Effector memory CD4-positive, alpha-beta T cell (primary cell): ENCODE measurements at places on chromosomes 1 and 21.
A peak's percentile ranks its signal among the peaks of the same experiment; 100 is the strongest.

DNA sequence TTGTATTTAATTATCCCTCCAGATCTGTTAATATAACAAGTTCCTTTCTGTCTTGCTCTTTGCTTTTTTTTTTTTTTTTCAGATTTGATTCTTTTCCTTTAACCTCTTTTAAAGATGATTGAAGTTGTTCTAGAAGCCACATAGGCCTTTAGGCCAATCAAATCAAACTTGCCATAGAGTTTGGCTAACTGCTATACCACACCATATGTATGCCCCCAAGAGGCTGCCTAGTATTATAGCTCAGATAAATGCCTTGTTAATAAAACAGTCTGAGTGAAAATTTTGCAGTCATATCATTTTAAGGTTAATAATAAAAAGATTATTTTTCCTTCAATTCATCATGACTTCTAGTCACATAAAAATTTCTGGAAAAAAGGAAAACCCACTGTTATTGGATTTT lies 696.0 kb upstream of the CHRM3 start:
- no peak for DNase-seq

- no peak for DNase-seq
Observed at GRCh38 chr1:51960262-51960661, 30.2 kb downstream of the RAB3B start.

GRCh38 chr1:9069326-9070100 lies at the start of gene SLC2A5:
Gene SLC2A5 (minus strand): TSS chr1:9069635. CDS start chr1:9069536, 99 bp downstream.
- DNase-seq = no peak

DNA sequence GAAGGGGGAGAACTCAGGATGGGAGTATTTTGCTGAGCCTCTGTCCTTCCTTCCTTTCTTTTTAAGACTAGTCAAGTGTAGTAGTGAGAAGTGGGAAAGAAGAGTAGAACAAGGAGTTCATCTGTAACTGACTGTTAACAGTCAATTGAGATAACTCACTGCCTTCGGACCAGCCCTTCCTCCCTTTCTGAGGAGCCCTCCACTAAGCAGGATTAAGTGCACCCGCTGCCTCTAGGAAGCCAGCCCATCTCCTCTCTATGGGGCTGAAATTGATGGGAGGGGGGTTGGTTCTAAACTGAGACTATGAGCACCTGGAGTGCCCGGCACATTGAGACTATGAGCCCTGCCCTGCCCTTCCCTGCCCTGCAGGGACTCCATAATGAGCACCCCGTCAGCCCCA lies 72.7 kb upstream of the TINAGL1 start:
- DNase-seq = no peak

DNA sequence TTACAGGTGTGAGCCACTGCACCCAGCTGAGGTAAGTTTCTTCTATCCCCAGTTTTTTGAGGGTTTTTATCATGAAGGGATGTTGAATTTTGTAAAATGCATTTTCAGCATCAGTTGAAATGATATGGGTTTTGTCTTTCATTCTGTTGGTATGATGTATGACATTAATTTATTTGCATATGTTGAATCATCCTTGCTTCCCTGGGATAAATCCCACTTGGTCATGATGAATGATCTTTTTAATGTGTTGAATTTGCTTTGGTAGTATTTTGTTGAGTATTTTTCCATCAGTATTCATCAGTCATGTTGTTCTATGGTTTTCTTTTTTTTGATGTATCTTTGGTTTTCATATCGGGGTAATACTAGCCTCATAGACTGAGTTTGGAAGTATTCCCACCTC lies 141.0 kb downstream of the RPS6KC1 start:
- DNase-seq = no peak

DNA sequence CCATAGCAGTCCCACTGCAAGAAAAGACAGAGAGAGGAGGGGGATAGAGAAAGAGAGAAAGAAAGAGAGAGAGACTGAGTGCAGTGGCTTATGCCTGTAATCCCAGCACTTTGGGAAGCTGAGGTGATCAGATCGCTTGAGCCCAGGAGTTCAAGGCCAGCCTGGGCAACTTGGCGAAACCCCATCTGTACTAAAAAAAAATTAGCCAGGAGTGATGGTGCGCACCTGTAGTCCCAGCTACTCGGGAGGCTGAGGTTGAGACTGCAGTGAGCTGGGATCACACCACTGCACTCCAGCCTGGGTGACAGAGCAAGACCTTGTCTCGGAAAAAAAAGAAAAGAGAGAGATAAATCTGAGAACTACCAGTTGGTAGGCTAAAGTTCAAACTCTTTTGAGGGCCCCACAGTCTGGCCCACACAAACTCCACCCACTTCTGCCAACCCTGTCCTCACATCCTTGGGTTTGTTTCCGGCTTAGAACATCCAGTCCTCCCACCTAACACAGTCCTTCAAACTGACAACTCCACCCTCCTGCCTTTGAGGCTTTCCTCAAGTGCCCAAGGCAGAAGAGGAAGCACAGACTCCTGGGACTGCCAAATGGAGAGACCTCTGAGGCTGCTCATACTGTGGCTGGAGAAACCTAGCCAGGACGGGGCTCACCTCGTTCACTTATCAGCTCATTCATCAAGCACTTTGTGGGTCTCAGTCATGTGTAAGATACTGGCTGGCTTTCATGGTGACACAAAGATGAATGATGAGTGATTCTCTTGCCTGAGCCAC lies 20.1 kb downstream of the TFAP2E start:
- DNase-seq = no peak

- DNase-seq = no peak
Observed at GRCh38 chr1:67683766-67684525, 1.1 kb upstream of the GADD45A start.

GRCh38 chr1:226654046-226654667 lies 84.9 kb downstream of the ITPKB start:
- DNase-seq = no peak

DNA sequence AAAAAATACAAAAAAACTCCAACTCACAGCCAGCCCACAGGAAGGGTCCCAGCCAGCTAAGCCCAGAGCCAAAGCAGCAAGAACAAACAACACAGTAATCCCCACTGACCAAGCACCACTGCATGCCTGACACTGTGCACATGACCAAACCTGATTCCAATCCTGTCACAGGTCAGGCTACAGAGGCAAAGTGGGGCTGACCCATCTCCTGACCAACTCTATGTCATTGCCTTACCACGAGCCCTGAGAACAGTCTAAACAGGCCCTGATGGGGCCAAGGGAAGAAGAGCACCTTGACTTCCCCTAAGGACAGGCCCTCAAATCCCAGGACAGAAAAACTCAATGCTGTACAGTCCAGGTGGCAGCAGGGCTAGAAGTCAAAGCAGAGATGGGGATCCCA lies 2.4 kb downstream of the LSS start:
- no peak for DNase-seq

DNA sequence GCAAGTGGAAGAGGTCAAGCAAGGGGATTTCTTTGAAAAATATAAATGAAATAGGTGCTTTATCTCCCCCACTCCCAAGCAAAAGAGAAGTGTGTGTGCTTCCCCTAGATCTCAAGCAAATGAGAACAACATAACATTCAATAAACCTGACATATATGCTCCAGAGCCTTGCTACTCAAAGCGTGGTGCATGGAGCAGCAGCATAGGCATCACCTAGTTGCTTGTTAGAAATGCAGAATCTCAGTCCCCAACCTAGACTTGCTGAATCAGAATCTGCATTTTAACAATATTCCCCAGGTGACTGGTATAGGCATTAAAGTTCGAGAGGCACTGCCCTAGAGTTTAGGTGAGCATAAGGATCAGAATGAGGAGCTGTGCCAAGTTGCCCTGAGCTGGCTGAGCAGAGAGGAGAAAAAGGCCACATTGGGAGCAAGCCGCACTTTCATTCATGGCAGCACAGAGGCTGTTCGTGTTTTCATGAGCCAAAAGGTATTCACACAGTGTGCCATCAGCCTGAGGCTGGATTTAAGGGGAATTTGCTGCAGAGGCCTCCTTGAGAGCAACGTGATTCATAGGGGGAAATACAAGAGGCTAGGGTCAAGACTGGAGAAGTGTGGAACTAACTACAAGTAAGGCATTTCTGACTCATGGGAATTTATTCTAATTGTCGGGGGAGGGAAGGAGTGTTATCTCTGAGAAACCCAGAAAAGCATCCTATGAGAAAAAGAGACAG lies 14.3 kb upstream of the LPAR3 start:
- no peak for DNase-seq

DNA sequence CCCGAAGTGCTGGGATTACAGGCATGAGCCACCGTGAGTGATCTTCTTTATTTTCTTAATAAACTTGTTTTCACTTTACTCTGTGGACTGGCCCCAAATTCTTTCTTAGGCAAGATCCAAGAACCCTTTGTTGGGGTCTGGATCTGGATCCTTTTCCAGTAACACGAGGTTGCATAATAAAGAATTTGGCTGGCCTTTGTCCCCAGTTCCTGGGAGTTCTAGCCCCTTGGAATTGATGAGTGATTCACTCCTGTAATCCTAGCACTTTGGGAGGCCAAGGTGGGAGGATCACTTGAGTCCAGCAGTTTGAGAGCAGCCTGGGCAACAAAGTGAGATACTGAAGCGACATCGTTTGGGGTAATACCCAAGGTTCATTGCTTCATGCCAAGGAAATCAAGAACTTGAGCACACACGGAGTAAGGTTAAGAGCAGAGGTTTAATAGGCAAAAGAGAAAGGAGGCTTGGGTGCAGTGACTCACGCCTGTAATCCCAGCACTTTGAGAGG lies 2.2 kb upstream of the TOMM20 start:
- no peak for DNase-seq

DNA sequence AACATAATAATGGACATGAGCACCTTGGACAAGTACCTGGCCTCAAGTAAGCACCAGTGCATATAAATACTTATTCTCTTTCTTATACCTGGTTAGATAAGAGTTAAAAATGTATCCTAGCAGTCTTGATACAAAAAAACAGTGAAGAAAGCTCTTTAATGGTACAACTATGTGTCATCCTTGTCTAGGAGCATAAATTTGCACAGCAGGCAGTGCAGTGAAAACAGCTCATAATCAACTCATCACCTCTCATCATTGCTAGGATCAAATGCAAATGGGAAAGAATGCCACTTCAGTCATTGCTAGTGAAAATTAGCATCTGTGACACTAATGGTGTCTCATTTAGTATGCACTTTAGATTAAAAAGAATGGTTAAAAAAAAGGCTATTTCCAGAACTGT lies 7.6 kb downstream of the SAMSN1 start:
- no peak for DNase-seq

- DNase-seq = no peak
Observed at GRCh38 chr21:18000981-18001686, 182.0 kb upstream of the C21orf91 start.

DNA sequence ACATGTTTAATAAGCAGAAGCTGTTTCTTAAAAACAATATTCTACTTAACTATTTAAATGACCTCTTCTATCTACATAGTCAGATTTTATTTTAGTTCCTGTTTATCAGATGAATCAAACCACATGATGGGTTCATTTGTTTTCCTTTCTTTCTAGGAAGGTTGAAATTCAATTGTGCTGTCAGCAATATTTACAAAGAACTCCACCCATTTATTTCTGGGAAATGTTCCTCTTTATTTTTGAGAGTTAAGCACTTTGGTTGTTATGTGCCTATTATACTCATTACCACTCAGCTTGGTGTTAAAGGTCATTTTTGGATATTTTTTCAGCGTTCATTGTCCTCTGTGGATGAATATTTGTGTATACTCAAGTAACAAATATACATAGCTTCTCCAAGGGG lies 84.9 kb downstream of the C4BPA start:
- DNase-seq = no peak

GRCh38 chr1:31739346-31739745 lies 24.8 kb downstream of the ADGRB2 start:
- peak; percentile 17 for DNase-seq

DNA sequence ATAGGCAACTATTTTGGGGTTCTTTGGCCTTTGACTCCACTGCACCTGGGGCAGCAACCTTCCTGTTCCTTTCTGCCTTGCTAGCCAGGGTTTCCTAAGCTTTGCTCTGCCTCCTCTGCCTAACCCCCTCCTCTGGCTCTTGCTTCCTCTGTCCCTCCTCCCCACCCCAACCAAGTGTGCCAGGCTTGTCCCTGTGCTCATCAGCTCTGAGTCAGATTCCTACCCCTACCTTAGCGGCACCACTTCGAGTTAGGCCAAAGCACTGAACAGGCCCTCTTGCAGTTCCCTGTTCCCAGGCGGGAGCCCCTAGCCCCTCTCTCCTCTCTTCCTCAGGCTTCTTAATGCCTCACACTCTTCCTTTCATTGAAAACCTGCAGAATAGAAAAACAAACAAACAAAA lies 74.8 kb upstream of the HAO2 start:
- DNase-seq = no peak

DNA sequence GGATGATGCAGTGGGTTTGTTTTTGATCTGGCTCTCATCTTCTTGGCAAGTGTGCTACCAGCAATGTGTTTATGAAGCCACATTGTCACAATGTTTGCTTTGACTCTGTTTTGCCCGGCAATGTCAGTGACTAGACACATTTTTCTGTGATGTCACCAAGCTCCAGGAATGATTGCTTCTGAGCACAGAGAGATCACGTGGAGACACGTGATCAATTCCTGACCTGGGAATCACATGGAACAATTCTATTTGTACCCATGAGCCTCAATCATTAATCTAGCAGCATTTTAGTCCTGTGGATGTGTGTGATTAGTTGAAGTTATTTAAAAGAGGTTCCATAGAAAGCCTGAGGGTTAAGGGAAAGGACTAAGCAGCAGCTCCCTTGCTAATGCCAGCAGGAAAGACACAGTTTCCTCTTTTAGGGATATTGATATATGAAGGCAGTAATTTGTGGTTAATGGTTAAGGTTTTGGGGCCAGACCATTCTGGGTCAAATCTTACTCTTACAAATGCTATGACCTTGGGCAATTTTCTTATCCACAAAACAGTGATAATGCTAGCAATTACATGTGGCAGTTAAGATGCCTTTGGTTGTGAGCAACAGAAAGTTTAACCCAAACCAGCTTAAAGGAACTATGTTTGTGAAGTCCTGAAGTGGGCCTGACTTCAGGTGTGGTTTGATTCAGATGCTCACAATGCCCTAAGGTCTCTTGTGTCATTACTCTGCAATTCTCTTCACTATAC lies 59.0 kb downstream of the FASLG start:
- no peak for DNase-seq

DNA sequence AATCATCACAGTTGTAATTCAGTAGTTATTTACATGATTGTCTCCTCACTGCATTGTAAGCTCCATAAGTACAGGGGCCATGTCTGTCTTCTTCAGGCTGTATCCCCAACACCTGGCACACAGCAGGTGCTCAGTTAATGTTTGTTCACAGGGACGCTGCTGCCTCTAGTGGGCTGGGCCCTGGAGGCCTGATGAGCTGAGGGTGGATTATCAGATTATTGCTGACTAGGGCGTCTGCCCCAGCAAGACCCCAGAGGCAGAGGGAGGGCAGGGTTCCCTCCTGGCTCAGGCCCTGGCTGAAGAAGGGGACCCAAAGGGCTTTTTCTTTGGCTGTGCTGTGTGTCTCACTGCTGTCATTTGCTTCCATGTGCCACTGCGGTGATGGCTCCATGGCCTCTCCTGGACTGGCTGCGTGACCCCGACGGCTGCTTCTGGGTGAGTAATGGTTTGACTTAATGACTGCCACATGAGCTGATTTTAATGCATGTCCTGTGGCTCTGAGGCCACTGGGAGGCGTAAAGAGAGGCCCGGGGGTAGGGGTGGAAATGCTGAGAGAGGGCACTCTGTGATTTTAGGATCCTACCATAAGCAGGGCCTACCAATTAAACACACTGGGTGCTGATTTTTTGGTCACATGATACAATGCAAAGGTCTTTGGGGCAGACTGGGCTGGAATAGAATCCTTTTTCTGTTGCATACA lies 20.8 kb upstream of the EPB41 start:
- DNase-seq = no peak

GRCh38 chr1:211800925-211801607 lies 29.5 kb downstream of the LPGAT1 start:
- no peak for DNase-seq
